AG20443 (cell line): ENCODE measurements at places on chromosomes 6 and 20.

DNA sequence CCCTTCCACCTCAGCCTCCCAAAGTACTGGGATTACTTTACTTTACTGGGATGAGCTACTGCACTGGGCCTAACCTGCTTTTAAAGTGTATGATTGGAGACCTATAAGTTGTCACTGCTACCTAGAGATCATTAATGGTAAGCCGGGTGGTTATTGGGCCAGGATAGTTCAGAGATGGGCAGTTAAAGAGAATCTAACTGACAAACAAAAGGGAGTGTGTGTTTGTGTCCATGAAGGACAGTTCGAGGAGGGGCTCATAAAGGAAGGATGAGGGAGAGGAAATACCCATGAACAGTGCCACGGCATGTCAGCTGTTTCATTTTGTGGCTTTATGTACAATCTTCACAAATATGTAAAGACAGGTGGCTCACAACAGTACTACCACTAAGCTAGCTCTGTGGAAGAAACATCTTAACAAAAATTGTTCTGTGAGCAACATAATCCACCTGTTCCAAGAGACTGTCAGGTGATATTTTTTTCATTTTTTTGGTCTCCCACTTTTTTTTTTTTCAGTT, 69.7 kb upstream of the FAM8A1 start:
- DNase-seq: no peak

DNA sequence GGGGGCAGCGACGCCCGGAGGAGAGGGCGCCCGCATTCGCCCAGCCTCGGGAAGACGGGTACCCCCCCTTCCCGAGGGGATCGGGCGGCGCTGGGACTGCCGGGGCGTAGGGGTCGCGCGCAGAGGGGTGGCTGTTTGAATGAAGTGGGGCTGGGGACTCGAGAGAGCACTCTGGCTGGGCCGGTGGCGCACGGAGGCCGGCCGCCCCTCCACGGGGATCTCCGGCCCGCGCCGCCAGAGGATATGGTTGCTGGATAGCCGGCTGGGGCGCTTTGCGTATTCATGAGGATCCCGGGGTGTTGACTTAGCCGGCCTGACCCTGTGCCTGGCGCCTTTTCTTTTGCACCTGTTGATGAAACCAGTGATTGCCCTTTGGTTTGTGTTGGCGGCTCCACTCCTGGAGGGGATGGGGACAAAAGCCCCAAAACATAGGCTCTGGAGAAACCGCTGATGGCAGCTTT, 469 bp downstream of the SYNJ2 start:
- DNase-seq: peak; percentile 48

DNA sequence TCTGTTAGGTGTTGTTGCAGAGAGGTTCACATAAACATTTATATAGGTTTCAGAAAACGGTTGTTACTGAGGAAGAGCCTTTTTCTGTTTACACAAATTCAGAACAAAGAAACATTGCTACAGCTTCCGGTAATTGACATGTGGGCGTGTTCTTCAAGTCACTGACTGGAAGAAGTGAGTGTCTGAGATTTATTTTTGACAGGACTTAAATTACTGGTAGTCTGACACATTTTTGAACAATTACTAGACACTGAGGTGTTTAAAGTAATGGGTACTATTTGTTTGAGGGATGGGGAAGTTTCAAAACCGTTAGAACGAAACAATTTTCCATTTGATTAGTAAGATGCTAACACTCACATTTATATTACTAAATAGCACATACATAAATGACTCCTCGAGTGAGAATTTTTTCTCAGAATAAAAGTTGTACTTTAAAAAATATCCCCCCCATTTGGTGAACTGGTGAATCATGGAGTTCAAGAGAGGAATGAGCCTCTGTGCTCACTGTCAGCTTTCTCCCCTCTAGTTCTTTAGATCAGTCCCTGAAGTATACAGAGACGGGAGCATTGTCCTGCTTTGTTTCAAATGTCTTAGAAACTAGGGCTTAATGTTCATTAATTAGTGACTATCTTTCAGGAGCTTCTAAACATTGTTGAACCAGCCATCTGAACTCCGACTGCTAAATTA, 98.7 kb downstream of the TSHZ2 start:
- DNase-seq: peak; percentile 25

DNA sequence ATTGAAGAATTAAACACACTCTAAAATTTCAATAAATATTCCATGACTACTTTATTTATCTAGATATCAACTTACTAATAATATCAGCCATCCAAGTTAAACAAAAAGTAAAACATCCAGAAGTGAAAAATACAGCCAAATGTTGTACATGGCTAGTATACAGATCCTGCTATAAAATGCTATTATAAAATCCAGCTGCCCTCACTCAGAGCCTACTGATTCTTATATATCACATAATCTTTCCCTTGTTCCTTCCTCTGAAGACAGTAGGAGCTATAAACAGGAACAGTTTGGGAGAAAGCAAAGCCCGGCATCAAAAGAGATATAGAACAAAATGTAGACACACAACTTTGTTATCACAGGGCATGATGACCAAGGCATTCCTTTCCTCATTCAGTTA, 212.9 kb downstream of the PLCB4 start:
- DNase-seq: no peak

- DNase-seq: peak; percentile 80
Observed at GRCh38 chr20:37902504-37903313, at the start of gene VSTM2L. TSS of gene VSTM2L (plus strand) at chr20:37903127. CDS start at chr20:37903351, 224 bp downstream.

DNA sequence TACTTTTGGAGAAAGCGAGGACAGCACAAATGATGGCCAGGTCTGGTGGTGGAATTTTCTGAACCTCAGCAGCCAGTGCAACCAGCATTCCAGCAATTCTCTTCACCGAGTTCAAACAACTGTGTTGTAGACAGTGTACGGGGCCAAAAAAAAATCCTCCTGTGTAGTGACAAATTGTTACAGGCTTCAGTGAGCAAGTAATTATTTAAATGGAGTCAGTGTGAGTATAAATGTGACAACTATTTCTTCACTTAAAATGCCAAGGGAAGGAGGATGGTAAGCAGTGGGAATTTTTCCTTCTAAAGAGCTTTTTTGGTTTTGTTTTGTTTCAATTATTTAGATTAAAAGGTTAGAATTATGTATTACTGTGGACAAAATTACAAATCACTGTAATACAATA, 154.1 kb downstream of the TMEM242 start:
- DNase-seq: no peak

DNA sequence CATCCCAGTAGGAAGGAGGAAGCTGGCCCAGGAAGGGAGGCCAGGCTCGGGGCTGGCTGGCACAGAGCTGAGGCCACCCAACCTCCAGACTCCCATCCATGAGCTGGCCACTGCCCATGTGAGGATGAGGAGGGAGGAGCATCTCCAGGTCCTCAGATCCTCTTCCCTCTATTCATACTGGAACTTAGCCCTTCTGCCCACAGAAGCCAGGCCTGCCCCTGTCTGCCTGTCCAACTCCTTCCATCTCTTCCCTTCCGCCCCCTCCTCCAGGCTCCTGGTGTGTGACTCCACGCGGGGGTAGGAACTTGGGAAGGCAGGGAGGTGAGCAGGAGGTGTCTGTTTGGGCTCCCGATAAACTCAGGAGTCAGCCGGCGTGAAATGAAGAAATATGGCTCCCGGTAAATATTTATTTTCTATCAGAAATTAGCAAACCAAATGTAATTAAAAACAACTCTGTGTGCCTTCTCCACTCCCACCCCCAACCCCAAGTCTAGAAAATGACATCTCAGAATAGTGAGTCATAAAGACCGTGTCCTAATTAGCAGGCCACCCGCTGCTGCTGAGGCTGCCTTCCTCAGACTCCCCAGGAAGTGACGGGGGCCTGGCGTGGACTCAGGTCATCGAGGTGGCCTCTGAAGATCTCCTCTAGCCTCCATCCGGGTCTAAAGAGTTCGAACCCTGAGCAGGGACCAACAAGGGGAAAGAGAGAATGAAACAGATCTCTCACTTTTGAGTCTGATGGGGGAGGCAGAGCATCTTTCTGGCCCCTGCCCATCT, 81.9 kb downstream of the MDGA1 start:
- peak; percentile 82 for DNase-seq

DNA sequence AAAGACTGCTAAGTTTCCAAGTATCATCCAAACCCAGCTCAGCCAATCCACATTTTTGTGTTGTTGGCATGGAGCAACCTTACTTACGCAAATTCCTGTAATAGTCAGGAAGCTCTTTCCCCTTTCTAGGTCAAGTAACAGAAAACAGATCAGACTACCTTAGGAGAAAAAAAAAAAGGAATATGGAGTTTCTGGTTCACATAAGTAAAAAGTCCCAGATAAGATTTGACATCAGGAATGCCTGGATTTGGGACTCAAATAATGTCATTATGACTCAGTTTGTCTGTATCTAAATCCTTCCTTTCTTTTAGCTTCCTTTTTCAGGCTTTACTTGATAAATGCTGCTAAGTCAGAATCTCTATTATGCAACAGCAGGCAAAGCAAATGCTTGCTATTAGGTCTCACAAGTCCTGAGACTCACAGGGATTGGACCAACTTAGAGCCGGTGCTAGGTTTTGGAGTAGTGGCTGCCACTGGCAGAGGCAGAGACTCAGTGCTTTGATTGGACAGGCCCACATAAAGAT, 44.5 kb downstream of the NCOA7 start:
- peak; percentile 56 for DNase-seq

DNA sequence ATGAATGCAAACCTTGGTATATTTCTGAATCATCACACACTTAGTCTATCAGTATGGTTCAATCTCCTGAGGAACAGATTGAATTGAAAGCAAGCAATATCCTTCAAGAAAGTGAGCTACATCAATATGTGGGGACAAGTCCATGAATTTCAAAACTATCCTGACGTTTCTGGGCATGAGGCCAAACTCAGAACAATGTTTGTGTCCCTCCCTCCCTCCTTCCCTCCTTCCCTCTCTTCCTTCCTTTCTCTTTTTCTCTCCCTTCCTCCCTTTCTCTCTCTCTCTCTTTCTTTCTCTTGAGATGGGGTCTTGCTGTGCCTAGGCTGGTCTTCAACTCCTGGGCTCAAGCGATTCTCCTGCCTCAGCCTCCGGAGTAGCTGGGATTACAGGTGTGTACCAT, 27.9 kb upstream of the SYNCRIP start:
- no peak for DNase-seq

DNA sequence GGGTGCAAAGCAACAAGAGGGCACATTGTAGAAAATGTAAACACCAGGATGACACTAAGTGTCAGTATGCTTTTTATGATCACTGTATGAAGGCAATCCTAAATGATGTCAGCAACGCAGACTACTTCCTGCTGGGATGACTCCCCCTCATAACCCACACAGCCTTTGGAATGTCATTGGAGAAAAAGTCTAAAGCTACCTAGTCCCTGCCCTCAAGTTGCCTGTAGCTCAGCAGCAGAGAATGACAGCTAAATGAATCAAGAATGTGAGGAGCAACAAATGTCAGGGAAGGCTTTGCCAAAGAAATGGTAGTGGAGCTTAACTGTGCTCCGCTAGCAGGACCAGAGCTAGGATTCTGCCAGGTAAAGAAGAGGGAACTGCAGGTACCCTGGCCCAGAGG, 555.6 kb downstream of the CD83 start:
- peak; percentile 22 for DNase-seq

DNA sequence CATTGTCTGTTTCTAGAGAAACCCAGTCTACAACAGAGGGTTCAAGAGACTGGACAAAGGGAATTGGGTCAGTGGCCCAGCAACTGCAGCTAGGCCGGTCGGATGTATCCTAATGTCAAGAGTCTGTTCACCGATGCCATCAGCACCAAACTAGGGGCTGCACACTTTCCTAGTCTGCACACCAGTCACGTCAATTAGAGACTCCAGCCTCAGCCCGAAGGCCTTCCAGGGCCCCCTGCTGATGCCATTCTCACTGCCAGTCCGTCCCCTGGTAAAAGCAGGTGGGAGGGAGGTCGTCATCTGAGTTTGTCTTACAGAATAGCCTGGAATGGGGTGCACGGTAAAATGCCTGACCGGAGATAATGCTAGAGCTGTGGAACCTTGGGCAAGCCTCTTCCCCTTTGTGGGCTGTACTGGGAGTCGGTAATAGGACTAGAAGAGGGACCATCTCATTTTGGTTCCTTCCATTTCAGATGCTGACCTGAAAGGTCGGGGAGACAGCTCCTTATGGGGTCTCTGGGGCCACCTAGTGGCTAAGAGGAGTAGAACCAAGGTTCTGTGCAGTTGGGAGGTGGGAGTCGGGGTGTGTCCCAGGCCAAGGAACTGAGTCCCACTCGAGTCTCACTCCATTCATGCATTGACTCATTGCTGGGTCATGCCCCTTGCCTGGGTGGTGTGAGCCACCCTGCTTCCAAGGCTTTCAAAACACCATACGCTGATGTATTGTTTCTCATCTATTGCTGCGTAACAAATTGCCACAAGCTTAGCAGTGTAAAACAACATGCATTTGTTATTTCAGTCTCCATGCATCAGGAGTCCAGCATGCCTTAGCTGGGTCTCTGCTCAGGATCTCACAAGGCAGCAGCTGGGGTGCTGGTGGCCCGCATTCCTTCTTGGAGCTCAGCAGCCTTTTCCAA, 5.1 kb downstream of the SOX12 start:
- peak; percentile 74 for DNase-seq

- no peak for DNase-seq
Observed at GRCh38 chr20:10316582-10316981, 98.0 kb downstream of the SNAP25 start.

- no peak for DNase-seq
Observed at GRCh38 chr6:166924531-166924930, 31.8 kb downstream of the RNASET2 start.

DNA sequence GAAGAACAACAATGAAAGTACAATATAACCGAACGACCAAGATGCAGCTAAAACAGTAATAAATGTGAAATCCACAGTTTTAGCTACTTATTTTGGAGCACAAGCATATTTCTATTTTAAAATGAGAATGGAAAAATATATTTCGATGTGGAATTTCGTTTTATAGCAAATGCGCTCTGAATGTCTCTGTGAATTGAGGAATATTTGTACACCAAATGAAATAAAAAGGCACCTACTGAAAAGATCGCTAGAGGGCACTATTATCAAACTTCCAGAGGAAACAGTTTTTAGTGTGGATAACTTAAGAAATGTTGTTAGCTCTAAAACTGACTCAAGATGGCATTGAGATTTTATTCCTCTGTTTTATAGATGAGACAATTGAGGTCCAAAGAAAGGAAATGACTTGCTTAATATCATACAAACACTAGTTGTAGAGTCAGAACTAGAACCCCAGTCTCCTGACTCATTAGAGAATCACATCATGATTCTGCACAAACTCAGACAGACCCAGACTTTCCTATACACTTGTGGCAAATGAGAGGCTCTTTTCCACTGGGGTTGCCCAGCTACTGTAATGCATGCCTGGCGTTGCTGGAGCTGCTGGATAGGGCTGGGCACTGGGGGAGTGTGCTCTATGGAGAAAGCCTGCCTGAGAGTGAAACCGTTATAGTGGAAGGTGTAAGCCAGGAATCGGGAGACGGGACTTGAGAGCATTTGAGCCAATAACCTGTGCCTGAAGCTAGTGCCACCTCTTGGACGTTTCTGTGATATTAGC, 51.9 kb downstream of the GCLC start:
- DNase-seq: peak; percentile 49

DNA sequence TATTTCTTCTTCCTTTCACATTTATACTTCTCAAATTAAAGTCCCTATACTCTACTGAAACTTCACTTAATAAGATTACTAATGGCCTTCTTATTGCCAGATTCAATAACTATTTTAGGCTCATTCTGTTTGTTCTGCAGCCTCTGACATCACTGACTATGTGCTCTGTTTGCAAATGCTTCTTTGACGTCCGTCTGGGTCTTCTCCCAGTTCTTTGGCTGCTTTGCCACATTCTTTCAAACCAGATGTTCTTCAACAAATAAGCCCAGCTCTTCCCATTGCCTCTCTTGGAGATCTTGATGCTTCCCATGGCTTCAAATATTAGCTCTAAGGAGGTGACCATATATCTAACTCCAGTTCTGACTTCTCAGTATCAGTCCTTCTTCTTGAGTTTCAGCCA, 117.4 kb downstream of the BTBD9 start:
- DNase-seq: peak; percentile 67
